ENCODE measurements at places on chromosomes 4 and X. TPM values are rescaled to one million over a fixed set of nuclear protein-coding genes. Genes with fewer than 3 reads are reported as not detected.

Gene NUDT10
- 0.83 TPM for total RNA-seq

Gene GYPA
- not detected for total RNA-seq

Gene MAGED4B
- 0.32 TPM for total RNA-seq

GRCh38 chr4:188781655-188782054 lies 642.4 kb downstream of the TRIML1 start:
- no peaks in the 10 kb centered on the region for H3K4me1 ChIP-seq
- no peak overlapping the region for H3K27ac ChIP-seq
- DNase-seq, result no peak
- H3K27me3 ChIP-seq, result no peaks in the 10 kb centered on the region

- no peaks in the 10 kb centered on the region for H3K36me3 ChIP-seq
- no peak overlapping the region for H3K27ac ChIP-seq
- DNase-seq, result no peak
- peaks cover 11% of the 10 kb centered on the region for H3K4me1 ChIP-seq
Observed at GRCh38 chr4:142369141-142369540, 477.0 kb downstream of the INPP4B start.

DNA sequence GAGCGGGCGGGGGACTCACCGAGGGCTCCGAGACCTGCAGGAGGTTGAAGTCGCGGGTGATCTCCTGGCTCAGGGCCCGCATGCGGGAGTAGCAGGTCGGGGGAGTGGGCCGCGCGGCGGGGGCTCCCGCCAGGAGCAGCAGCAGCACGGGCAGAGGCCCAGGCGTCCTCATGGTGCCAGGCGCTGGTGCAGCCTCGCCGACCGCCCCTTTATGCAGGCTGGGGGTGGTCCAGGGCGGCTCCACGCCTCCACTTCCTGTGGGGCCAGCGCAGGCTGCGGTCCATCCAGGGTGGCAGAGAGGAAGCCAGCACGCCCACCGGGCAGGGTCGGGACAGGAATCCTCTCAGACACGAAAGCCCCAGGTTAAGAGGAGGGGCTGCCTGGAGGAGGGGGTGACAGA lies at the start of gene CYTL1:
CYTL1 (minus strand) TSS at position 185 of the 400 bp plus-strand sequence; CDS start at position 172, 13 bp downstream.
- peaks cover 37% of the 10 kb centered on the region for H3K27me3 ChIP-seq
- H3K27ac ChIP-seq, result no peak within 1 kb of the TSS
- no peaks in the 10 kb centered on the region for H3K36me3 ChIP-seq
- peaks cover 9% of the 10 kb centered on the region for H3K4me1 ChIP-seq
- no peak for DNase-seq

- H3K4me1 ChIP-seq, result peaks cover 3% of the 10 kb centered on the region
- H3K4me3 ChIP-seq, result no peak overlapping the region
- H3K27ac ChIP-seq, result no peak overlapping the region
- no peaks in the 10 kb centered on the region for H3K27me3 ChIP-seq
Observed at GRCh38 chrX:48904626-48905025, 6.8 kb downstream of the SLC35A2 start.

DNA sequence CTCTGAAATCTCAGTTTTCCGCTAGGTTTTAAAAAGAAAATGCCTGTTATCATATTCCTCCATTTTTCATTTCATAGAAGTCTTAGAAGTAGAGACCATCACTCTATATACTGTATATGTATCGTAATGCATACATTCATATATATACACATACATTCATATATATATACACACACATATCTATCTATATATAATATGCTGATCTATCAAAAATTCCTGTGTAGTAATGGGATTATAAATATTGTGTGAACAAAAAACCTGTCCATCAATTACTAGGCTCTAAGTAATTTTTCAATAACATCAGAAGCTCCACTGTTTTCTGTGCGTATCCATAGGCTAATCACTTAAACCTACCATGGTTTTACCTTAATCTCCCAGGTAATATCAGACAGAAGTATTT lies 150.2 kb downstream of the DCHS2 start:
- H3K36me3 ChIP-seq, result no peaks in the 10 kb centered on the region
- no peak overlapping the region for H3K4me3 ChIP-seq
- H3K4me1 ChIP-seq, result no peaks in the 10 kb centered on the region
- H3K27me3 ChIP-seq, result no peaks in the 10 kb centered on the region
- no peak overlapping the region for H3K27ac ChIP-seq

GRCh38 chr4:44544158-44544557 lies 95.5 kb upstream of the KCTD8 start:
- no peaks in the 10 kb centered on the region for H3K4me1 ChIP-seq
- H3K27ac ChIP-seq, result no peak overlapping the region
- H3K36me3 ChIP-seq, result no peaks in the 10 kb centered on the region
- H3K4me3 ChIP-seq, result no peak overlapping the region
- DNase-seq, result peak; percentile 24

GRCh38 chr4:168220893-168221292 lies 97.7 kb downstream of the DDX60 start:
- no peak overlapping the region for H3K27ac ChIP-seq
- peaks cover 62% of the 10 kb centered on the region for H3K36me3 ChIP-seq
- H3K4me1 ChIP-seq, result no peaks in the 10 kb centered on the region
- DNase-seq, result no peak
- H3K27me3 ChIP-seq, result no peaks in the 10 kb centered on the region

GRCh38 chr4:154140869-154141268 lies 350.7 kb downstream of the DCHS2 start:
- H3K27me3 ChIP-seq, result no peaks in the 10 kb centered on the region
- H3K36me3 ChIP-seq, result no peaks in the 10 kb centered on the region
- DNase-seq, result no peak
- H3K4me3 ChIP-seq, result no peak overlapping the region

DNA sequence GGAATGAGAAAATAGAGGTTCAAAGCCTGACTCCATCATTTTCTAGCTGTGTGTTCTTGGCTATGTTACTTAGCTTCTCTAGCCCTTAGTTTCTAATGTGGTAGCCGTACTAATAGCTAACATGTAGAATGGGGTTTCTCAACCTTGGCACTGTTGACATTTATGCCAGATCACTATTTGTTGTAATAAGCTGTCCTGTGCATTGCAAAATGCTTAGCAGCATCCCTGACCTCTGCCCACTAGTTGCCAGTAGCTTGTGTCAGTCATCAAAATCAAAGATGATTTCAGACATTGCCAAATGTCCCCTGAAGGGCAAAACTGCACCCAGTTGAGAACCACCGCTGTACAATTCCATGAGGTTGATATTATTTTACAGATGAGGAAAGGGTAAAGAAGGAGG lies 18.3 kb upstream of the ADAMTS3 start:
- H3K27me3 ChIP-seq, result no peaks in the 10 kb centered on the region
- no peak for DNase-seq
- H3K27ac ChIP-seq, result no peak overlapping the region
- H3K36me3 ChIP-seq, result no peaks in the 10 kb centered on the region

DNA sequence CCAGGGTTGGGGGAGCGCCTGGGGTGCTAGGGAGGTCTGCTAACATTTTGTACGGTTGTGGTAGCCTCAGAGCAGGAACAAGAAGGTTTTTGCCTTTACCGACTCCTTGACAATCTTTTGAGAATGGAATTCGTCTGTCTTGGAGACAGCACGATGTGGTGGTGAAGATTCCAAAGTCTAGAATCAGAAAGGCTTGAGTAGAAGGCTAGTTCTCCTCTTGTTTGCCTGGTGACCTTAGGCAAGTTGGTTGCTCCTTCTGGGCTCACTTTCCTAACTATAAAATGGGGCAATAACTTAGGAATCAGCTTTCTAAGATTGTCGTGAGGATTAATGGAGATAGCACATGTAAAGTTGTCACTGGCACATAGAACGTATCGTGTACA lies 741 bp downstream of the FAM47E start:
- H3K4me1 ChIP-seq, result peaks cover 3% of the 10 kb centered on the region
- DNase-seq, result no peak
- no peaks in the 10 kb centered on the region for H3K27me3 ChIP-seq
